ENCODE measurements at places on chromosomes 4 and X. TPM values are rescaled to one million over a fixed set of nuclear protein-coding genes. Genes with fewer than 3 reads are reported as not detected.

The FMR1NB gene
- total RNA-seq, result 59.5 TPM

The RTL9 gene
- total RNA-seq, result not detected

The IL1RAPL1 gene
- total RNA-seq, result 1.5 TPM

The FGA gene
- total RNA-seq, result not detected

The AKAP4 gene
- total RNA-seq, result not detected

The PLP1 gene
- not detected for total RNA-seq

The MAGEE2 gene
- not detected for total RNA-seq

The HDX gene
- 2.6 TPM for total RNA-seq

GRCh38 chrX:130082244-130083106 lies 27.8 kb downstream of the ELF4 start:
- no peak for DNase-seq

DNA sequence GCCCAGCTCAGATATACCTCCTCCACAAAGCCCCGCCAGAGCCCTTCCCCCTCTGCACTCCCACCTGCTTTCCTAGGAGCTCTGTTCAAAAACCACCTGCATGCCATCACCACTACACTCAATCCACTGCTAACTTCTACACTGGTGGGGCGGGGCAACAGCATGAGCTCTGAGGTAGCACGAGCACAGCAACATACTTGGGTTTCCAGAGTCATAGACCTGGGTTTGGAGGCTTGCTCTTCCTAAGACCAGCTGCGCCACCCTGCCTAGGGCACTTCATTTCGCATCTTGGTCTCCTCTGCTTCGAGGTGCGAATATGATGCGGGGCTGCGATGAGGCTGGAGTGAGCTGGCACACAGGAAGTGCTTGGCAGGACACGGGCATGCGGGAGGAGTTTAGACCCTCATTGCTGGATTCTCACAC lies 3.6 kb downstream of the SASH3 start:
- no peak for DNase-seq

DNA sequence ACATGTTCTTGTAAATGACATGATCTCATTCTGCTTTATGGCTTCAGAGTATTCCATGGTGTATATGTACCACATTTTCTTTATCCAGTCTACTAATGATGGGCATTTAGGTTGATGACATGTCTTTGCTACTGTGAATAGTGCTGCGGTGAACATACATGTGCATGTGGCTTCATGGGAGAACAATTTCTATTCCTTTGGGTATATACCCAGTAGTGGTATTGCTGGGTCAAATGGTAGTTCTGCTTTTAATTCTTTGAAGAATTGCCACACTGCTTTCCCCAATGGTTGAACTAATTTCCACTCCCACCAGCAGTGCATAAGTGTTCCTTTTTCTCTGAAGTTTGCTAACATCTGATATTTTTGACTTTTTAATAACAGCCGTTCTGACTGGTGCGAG lies 1080.3 kb downstream of the CCSER1 start:
- no peak for DNase-seq

GRCh38 chr4:26179316-26179760 lies 141.5 kb upstream of the RBPJ start:
- no peak for DNase-seq

DNA sequence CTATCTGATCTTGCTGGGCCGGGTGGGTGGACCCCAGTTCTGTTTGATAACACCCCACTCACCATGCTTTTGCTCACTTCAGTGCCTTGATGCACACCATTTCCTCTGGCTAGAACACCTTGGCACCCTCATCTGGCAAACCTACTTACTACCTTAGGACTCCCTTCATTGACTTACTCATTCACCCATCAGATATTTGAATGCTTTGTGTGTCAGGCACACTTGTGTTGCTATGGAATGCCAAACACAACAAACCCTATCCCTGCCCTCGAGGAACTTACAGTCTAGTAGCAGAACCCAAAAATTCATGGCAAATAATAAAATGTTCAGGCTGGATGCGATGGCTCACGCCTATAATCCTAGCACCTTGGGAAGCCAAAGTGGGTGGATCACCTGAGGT lies 13.9 kb downstream of the CCNG2 start:
- no peak for DNase-seq

GRCh38 chrX:24515447-24515846 lies 50.4 kb downstream of the PDK3 start:
- DNase-seq, result no peak

DNA sequence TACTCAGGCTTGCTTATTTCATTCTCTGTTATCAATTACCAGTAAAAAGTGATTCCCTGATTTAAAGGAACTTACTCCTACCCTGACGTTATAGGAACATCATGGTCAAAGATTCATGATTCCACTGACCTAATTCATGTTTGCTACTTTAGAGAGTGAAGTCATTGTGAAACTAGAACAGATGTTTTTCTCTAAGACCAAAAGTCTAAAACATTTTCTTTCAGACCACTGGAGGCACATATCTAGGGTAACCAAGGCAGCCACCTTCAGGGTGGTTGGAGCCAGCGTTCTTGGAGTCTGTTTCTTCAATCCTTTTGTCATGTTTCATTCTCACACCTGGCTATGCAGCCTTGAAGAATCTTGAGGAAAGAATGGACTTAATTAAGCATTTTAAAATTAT lies 77.8 kb downstream of the GALNTL6 start:
- no peak for DNase-seq

- no peak for DNase-seq
These were observed 8.8 kb downstream of the DOK7 start for GRCh38 chr4:3471886-3472285.

DNA sequence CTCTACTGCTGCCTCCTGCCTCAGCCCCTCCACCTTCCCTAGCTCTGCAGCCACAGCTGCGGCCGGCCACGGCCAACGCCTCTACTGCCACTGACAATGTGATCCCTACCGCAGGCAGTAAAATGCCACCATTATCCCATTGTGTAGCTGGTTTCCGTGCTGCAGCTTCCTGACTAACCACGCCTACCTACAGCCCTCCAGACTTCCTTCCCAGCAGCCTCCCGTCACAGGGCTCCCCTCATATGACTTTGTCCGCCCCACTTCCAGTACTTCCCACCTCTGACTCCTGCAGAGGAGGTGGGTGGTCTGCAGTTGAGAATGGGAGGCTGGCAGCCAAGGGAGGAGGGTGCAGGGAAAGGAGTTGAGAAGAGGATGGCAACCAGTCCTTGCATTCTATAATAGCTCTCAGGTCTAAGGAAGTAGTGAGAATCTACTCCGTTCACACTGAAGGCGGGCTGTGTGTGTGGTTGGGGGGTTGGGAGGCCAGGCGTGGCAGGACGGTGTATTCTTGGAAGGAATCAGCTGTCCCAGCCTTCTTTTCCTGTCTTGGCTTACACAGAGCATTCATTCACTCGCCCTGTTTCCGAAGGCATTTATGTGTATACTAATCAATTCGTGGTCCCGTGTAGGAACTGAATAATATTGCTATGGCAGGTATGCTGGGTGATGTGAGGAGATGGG lies 33.1 kb upstream of the USP51 start:
- peak; percentile 6 for DNase-seq

GRCh38 chrX:143437439-143437838 lies 79.8 kb downstream of the SPANXN3 start:
- no peak for DNase-seq

DNA sequence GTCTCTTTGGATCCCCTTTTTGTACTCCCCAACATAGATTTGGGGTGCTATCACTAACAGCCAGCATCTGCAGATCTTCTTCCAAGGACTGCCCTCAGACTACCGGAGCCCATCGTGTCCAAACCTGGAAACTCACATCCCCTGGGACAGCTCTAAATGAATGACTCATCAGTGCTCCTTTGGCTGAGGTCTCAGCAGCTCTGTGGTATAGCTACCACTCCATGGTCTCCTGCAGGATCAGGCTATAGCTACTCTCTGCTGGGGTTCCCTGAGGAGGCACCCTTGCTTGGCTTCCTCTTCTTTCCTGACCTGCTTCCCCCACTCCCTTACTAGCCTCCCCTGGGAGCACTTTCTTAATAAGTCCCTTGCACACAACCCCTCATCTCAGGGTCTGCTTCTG lies 97.5 kb upstream of the PRPS2 start:
- no peak for DNase-seq

- DNase-seq, result no peak
These were observed 37.3 kb downstream of the UNC5C start for GRCh38 chr4:95511477-95511876.

- DNase-seq, result peak; percentile 44
These were observed 60.2 kb upstream of the MSN start for GRCh38 chrX:65607070-65607742.

Measured in Daoy (cell line).